Gastrocnemius medialis (tissue), 4 donors: ENCODE measurements at places on chromosomes 3 and 15. TPM values are rescaled to one million over a fixed set of nuclear protein-coding genes. Genes with fewer than 3 reads are reported as not detected.

- H3K4me3 ChIP-seq: no peak overlapping the region
- no peak for DNase-seq
- H3K4me1 ChIP-seq: no peaks in the 10 kb centered on the region
- H3K27ac ChIP-seq: no peak overlapping the region
Observed at GRCh38 chr15:88179562-88179961, 77.0 kb downstream of the NTRK3 start.

GRCh38 chr3:130969621-130970020, 57.0 kb downstream of the ASTE1 start:
- no peak overlapping the region for H3K27ac ChIP-seq
- H3K27me3 ChIP-seq: no peaks in the 10 kb centered on the region
- H3K36me3 ChIP-seq: peaks cover 58% of the 10 kb centered on the region
- no peak for DNase-seq
- H3K4me3 ChIP-seq: no peak overlapping the region
- no peaks in the 10 kb centered on the region for H3K4me1 ChIP-seq

DNA sequence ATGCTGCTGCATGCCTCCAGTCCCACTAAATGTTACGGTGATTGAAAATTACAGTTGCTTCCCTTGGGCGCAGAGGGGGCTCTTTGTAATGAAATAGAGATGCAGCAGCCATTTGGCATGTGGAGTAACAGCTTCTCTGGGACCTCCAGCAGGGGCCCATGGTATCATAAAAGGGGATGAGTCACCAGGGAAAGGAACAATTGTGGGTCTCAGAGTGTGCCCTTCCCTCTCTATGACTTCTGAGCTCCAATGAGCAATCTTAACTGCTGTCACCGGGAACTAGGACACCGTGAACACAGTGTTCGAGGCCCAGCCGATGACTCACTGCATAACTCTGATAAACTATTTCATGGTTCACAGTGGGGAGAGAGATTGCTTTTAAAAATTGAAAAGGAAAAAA, 164.8 kb upstream of the NUDT16 start:
- no peaks in the 10 kb centered on the region for H3K27me3 ChIP-seq
- no peak for DNase-seq
- H3K4me1 ChIP-seq: no peaks in the 10 kb centered on the region

DNA sequence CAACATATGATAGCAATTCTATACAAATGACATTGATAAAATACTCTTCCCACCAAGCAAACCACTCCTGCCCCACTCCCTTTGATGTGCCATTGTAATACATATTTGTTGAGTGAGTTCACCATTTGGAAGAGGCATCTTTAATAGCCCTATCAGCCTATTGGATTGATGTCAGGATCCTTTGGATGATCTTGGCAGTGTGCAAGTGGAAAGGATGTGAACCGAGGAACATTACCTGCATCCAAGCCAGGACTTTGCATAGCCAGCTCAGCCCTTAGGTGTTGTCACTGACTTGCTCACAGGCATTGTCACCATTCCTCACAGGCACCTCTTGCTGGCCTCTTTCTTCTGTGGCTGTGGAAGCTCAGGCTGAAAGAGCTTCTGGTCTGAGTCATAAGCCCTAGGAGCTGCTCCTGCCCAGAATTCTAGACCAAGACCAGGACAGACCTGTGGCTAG, 16.5 kb upstream of the TIMP4 start:
- H3K27me3 ChIP-seq: no peaks in the 10 kb centered on the region
- H3K4me3 ChIP-seq: no peak overlapping the region
- DNase-seq: no peak
- no peaks in the 10 kb centered on the region for H3K36me3 ChIP-seq

- no peaks in the 10 kb centered on the region for H3K36me3 ChIP-seq
- no peak for DNase-seq
- no peaks in the 10 kb centered on the region for H3K27me3 ChIP-seq
- no peak overlapping the region for H3K27ac ChIP-seq
Observed at GRCh38 chr3:151504606-151505005, 43.7 kb upstream of the IGSF10 start.

DNA sequence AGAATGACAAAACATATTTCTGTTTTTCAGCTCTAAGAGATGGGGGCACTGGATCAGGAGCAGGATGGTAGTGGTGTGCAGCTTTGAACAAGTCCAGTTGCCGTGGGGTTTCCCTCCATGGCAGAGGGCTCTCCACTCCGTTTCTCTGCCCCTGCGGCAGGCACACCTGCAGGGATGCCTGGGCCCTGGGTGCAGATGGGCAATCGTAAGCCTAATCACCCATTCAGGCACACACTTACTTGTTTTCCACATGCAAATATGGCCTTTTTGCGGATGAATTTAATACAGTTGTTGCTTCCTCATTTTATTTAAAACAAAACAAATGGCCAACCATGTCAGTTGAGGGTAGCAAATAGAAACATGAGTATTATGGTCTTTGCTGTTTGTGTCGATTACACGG, 85.1 kb downstream of the LPP start:
- no peaks in the 10 kb centered on the region for H3K36me3 ChIP-seq
- DNase-seq: no peak
- peak overlapping the region; percentile 87 for H3K27ac ChIP-seq
- peaks cover 38% of the 10 kb centered on the region for H3K4me1 ChIP-seq
- no peak overlapping the region for H3K4me3 ChIP-seq

- no peak for DNase-seq
- H3K36me3 ChIP-seq: no peaks in the 10 kb centered on the region
- H3K4me3 ChIP-seq: no peak overlapping the region
- peaks cover 9% of the 10 kb centered on the region for H3K4me1 ChIP-seq
- H3K27me3 ChIP-seq: no peaks in the 10 kb centered on the region
Observed at GRCh38 chr3:132443421-132443820, 26.1 kb downstream of the DNAJC13 start.

DNA sequence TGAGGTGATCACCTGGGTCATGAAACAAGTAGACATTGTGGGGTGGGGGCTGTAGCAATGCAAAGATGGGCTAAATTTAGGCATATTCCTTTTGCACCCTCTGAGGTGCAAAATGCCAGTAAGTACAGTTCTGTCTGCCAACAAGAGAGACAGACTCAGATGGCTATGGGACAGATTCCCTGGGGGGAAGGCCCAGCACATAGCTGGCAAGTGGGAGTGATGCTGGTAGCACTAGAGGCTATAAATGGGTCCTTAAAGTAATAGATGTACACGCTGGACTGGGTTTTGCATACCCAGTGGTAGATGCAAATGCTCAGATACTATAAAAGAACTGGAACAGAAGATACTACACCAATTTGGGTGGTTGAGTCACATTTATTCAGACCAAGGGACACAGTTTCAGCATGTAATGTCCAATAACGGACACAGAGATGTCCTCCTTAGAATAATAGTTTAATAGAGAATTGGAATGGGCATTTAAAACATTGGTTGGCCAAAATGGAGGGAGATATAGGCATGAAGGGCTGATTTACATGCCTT, 67.4 kb upstream of the RNU6-1 start:
- DNase-seq: no peak
- H3K4me1 ChIP-seq: no peaks in the 10 kb centered on the region
- no peak overlapping the region for H3K4me3 ChIP-seq
- H3K27ac ChIP-seq: no peak overlapping the region
- H3K36me3 ChIP-seq: no peaks in the 10 kb centered on the region
- no peaks in the 10 kb centered on the region for H3K27me3 ChIP-seq

DNA sequence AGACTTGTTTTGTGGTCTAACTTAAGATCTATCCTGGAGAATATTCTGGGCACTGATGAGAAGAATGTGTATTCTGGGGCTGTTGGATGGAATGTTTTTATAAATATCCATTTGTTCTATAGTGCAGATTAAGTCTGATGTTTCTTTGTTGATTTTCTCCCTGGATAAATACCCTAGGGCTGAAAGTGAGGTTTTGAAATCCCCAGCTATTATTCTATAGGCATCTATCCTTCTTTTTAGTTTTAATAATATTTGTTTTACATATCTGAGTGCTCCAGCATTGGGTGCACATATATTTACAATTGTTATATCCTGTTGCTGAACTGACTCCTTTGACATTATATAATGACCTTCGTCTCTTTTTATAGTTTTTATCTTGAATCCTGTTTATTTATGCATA, 42.9 kb downstream of the GALK2 start:
- no peak overlapping the region for H3K4me3 ChIP-seq
- no peaks in the 10 kb centered on the region for H3K36me3 ChIP-seq
- no peaks in the 10 kb centered on the region for H3K27me3 ChIP-seq
- no peak overlapping the region for H3K27ac ChIP-seq
- no peak for DNase-seq

DNA sequence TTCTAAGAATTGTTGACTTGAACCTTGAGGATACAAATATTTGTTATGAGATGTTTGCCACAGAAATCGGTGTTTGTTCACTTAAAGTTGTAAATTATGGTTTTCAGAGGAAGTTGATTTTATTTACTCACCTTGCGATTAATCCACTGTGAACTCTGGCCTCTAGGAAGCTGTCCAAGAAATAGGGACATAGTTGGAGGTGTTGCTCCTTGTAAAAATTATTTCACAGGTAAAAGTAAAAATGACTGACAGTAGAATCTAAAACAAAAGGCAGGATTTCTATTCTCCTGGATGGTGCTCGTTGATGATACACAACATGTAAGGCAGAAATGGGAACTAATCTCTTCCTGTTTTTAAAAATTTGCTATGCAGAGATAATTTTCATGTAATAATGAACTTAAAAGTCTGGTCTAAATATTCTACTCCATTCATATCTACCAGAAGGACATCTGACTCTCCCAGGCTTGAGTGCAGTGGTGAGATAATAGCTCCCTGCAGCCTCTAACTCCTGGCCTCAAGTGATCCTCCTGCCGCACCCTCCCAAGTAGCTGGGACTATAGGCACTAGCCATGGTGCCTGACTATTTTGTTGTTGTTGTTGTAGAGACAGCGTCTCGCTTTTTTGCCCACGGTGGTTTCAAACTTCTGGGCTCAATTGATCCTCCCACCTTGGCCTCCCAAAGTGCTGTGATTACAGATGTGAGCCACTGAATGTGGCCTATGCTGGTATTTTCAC, 17.1 kb upstream of the LZTFL1 start:
- H3K4me1 ChIP-seq: no peaks in the 10 kb centered on the region
- H3K4me3 ChIP-seq: no peak overlapping the region
- no peak overlapping the region for H3K27ac ChIP-seq
- H3K36me3 ChIP-seq: no peaks in the 10 kb centered on the region
- DNase-seq: no peak
- no peaks in the 10 kb centered on the region for H3K27me3 ChIP-seq

DNA sequence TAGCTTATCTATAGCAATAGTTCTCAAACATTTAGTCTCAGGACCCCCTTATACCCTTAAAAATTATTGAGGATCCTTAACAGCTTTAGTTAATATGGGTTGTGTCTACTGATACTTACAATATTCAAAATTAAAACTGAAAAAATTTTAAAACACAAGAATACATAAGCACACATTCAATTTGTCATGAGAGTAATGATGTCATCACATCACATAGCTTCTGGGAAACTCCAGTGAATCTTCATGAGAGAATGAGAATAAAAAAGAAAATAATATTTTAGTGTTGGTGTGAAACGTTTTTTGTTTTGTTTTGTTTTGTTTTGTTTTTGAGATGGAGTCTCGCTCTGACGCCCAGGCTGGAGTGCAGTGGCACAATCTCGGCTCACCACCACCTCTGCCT, 25.2 kb upstream of the ACP3 start:
- H3K27ac ChIP-seq: no peak overlapping the region
- H3K4me3 ChIP-seq: no peak overlapping the region
- DNase-seq: no peak
- no peaks in the 10 kb centered on the region for H3K4me1 ChIP-seq
- no peaks in the 10 kb centered on the region for H3K36me3 ChIP-seq

- H3K36me3 ChIP-seq: no peaks in the 10 kb centered on the region
- H3K4me1 ChIP-seq: peaks cover 22% of the 10 kb centered on the region
- H3K27me3 ChIP-seq: no peaks in the 10 kb centered on the region
Observed at GRCh38 chr15:61175024-61175423, 54.1 kb downstream of the RORA start.

- no peaks in the 10 kb centered on the region for H3K4me1 ChIP-seq
- DNase-seq: no peak
- H3K27me3 ChIP-seq: no peaks in the 10 kb centered on the region
- no peaks in the 10 kb centered on the region for H3K36me3 ChIP-seq
Observed at GRCh38 chr3:127254033-127254644, 33.7 kb downstream of the PRR20G start.

DNA sequence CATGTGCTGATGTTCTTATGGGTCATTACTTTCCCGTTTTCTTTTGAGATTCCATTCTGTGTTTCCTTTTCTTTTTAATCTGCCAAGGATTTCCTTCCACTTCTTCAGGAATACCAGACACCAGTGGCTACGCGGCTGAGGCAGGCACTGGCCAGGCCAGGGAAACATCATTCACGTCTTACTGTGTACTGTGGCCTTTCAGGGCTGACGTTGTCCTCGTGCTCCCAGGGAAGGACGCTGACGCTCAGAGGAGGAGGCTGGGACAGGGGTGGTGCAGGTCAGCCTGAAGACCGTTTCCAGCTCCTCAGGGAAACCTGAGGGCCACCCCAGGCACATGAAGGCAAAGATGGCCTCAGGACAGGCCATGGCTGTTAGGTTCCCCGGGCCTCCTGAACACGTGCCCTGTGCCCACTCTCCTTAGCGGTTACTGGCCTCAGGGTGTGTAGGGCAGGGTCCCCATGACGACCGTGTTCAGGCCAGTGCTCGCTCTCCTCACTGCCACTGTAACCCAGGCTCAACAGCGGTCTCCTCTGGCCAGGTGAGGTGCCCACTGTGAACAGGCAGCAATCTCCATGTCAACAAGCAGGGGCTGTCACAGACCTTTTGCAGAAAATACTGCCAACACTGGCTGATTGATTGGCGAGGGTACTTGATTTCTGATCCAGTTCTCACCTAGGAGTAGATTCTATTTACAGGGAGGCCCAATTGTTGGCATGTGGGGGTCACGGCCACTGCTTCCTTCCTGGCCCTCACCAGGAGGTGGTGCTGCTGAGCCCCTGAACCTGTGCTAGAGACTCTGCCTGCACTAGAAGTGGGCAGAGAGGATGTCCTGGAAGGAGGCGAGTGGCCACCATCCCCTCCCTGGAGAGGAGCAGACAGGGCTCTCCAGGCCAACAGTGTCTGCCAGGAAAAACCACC, 169.5 kb downstream of the ATP10A start:
- no peak overlapping the region for H3K27ac ChIP-seq
- H3K36me3 ChIP-seq: no peaks in the 10 kb centered on the region
- H3K4me3 ChIP-seq: no peak overlapping the region
- no peaks in the 10 kb centered on the region for H3K27me3 ChIP-seq

- peaks cover 40% of the 10 kb centered on the region for H3K4me1 ChIP-seq
- H3K4me3 ChIP-seq: no peak overlapping the region
- H3K27ac ChIP-seq: no peak overlapping the region
- no peak for DNase-seq
- H3K36me3 ChIP-seq: no peaks in the 10 kb centered on the region
Observed at GRCh38 chr3:171279972-171280371, 180.2 kb downstream of the TNIK start.

The BUB1B gene
- total RNA-seq: not detected

The MESP2 gene
- total RNA-seq: not detected

The FEZF2 gene
- total RNA-seq: not detected

The SNUPN gene
- total RNA-seq: 18.3 TPM

The PYGO1 gene
- 26.7 TPM for total RNA-seq

The WDR72 gene
- not detected for total RNA-seq

The ZPLD1 gene
- 0.07 TPM for total RNA-seq

The AADACL2 gene
- total RNA-seq: not detected
